HTR-8/SVneo (cell line): ENCODE measurements at places on chromosomes 13 and 19.

DNA sequence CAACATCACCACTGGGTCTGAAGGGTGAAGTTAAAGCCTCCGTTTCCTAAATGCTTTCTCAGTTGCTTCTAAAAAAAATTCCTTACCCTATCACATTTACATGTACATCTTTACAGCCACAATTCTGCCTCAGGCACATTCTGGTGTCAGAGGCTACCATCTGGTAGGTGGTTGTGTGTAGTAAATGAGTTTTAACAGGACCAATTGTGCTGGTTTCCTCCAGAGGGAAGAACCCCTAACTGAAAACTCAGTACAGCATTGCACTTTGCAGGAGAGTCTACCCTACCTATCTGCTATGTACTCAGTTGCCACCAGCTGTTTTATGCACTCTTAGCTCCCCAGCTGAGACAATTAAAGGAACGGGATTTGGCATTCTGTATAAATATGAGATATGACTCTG is 1576.5 kb downstream of the PCDH9 start:
- DNase-seq, result no peak

GRCh38 chr13:20940083-20940482 is 37.5 kb upstream of the XPO4 start:
- no peak for DNase-seq

DNA sequence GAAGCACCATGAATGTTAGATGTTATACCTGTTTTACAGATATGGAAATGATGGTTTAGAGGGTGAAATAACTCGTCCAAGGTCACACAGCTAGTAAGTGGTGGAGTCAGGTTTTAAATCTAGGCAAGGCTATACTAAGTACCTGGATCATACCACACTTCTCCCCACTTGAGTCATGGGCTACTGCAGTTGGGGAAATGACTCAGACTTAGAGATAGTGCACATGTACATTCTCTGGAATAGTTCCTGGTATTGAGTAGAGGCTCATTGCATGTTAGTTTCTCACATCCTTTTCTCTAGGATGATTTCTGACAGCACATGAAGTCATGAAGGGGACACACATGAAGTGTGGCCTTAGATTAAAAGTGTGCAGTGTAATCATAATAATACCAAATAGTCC is 76.2 kb upstream of the TNFSF11 start:
- no peak for DNase-seq

DNA sequence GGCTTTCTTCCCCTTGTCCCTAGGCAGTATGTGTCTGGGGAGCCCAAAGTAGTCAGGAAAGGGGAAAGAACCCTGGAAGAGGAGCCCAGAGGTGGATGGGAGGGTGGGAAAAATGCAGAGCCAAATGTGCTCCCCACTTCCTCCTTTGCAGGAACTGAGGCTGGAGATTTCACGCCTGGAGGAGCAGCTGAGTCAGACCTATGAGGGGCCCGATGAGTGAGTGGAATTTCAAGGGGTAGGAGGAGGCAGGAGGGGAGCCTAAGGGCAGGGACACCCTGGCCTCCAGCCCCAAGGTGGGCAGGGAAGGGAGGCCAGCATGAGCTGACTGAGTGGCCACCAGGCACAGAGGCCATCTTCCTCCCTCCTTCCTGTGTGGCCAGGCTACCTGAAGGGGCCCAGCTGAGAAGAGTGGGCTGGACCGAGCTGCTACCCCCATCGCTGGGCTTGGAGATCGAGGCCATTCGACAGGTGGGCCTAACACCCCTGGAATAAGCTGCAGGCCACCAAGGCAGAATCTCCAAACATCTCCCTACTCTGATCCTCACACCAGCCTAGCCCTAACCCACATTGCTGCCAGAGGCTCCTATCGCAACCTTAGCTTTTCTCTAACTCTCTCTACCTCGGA is 14.3 kb downstream of the PTH2 start:
- no peak for DNase-seq

DNA sequence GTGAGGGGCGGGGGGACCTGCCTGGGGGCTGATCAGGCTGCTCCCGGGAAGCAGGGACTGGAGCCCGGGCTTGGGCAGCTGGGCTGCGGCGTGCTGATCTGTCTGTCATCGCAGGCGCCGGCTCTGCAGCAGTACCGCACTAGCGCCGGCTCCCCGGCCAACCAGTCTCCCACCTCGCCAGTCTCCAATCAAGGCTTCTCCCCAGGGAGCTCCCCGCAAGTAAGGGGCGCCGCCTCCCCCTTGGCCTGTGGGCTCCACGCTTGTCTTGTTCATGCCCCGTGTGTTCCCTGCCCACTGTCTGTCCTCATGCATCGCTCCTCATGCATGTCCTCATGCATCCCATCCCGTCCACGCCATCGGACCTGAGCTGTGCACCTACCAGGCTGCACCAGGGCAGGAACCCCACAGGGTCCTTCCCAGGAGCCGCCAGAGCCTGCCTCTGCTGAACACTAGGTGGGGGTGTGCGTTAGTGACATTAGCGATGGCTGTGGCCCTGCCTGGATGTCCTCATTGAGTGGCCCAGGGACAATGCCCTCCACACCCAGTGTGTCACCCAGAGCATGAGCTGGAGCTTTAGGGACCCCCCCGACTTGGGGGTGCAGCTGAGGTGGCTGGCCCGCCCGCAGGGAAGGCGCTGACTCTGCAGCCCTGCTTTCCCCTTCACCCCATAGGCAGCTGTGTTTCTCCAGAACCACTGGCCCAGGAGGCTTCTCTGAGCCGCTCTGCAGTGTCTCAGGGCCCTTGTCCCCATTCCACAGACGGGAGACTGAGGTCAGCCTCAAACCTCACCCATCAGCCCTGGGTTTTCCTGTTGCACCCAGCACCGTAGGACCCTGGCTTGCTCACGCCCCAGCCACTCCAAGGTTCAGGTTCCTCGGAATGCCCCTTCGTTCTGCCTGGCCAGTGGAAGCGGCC is 19.5 kb downstream of the COMP start:
- DNase-seq, result no peak

- no peak for DNase-seq
These were observed 31.0 kb downstream of the LYL1 start for GRCh38 chr19:13071444-13072187.

GRCh38 chr13:78779608-78780007 is 120.7 kb upstream of the OBI1 start:
- no peak for DNase-seq

DNA sequence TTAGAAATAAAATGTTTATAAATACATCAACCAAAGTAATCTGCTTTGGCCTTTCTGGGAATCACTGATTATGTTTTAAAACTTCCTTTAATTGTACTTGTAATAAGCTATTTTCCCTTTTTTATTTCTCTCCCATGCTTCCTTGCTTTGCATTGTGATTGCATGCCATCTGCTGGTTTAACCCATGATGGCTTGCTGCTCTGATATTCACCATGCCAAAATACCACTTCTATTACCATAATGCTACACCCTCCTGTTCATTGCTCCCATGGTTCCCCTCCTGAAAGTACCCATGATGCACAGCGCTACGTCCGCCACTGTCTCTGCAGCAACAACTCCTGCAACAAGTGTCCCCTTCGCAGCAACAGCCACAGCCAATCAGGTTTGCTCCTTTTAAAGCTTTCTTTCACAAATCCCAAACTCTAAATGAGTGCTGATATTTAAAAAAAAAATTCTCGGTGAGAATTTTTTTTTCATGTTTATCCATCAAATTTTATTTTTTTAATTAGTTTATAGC is 67.7 kb upstream of the RAP2A start:
- no peak for DNase-seq

GRCh38 chr13:111017755-111018459 is 97.2 kb upstream of the ARHGEF7 start:
- DNase-seq, result no peak

DNA sequence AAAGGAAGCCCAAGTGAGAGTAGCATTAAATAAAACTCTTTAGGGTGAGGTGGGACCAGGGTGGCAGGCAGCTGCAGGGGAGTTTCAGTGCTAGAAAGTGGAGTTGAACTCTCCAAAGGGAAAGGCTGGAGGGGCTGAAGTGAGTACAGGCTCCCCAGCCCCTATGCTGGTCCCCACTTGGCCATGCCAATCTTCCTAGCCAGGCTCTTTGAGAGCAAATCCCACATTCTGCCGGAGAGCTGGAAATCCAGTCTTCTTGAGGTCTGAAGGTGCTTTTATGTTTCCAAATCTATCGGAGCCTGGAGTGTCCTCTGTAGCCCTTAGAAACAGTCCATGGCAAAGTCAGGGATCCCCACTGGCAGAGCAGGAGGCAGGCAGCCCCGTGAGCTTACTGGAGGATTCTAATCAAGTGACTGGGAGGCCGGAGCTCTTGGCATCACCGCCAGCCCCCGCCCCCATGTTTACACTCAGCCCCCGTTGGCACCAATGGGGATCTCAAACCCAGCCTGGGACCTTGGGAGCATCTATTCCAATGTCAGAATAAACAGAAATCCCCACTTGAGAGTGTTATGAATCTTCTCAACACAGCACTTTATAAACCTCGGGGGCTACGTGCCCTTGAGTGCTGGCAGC is 18.3 kb downstream of the ZNF536 start:
- no peak for DNase-seq

- no peak for DNase-seq
These were observed 14.3 kb downstream of the LILRA1 start for GRCh38 chr19:54607785-54608150.

GRCh38 chr13:97905517-97905916 is 48.0 kb upstream of the IPO5 start:
- no peak for DNase-seq

GRCh38 chr13:105200181-105200580 is 1335.3 kb downstream of the EFNB2 start:
- DNase-seq, result no peak

- DNase-seq, result no peak
These were observed 90.7 kb downstream of the ATP8A2 start for GRCh38 chr13:25462301-25463125.

DNA sequence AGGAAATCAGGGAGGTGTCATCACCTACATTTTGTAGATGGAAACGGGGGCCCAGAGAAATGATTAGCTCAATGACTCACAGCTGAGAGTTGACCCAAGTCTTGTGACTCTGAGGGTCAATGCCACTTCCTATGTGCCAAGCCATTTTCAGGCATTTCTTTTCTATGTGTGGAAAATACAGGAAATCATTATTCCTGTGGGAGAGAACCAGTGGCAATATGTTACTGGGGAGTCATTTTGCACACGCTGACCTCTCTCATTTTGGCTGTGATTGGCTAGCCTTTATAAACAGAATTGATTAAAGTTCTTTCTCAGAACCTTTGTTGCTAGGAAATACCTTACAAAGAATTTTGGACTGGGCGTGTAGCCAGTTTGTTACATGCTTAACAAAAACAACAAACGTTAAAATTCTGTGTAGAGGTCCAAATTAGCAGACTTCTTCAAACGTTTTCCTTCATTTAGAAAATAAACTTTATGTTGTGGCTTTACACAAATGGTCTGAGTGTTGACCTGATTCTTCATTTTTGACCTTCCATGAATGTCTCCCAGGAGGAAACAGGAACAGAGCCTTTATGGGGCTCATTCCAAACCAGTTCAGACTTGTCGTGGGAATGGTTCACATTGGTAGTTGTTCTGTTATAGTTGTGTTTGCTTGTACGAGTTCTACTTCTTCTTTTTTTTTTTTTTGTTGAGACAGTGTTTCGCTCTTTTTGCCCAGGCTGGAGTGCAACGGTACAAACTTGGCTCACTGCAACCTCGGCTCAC is 11.4 kb downstream of the PCCA start:
- DNase-seq, result peak; percentile 12

- DNase-seq, result no peak
These were observed 4.6 kb upstream of the EPS15L1 start for GRCh38 chr19:16476401-16476800.

DNA sequence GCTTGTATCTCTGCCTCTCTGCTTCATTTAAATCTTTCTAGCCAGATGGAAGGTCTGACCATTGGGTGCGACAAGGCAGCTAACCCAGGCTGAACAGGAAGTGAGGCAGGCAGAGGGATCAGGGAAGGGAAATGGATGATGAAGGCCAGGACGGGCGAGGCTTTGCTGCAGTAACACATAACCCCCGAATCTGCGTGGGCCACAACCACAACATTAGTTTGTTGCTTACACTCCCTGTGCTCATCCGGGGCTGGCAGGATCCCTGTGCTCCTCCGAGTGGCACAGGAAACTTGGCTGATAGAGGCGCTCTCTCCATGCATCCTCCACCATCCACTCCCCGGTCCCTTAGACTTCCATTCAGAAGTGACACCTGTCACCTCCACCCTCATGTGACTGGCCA is 1.1 kb upstream of the FLT3LG start:
- no peak for DNase-seq

GRCh38 chr19:40803857-40804782 is 5.1 kb downstream of the EGLN2 start:
- no peak for DNase-seq

DNA sequence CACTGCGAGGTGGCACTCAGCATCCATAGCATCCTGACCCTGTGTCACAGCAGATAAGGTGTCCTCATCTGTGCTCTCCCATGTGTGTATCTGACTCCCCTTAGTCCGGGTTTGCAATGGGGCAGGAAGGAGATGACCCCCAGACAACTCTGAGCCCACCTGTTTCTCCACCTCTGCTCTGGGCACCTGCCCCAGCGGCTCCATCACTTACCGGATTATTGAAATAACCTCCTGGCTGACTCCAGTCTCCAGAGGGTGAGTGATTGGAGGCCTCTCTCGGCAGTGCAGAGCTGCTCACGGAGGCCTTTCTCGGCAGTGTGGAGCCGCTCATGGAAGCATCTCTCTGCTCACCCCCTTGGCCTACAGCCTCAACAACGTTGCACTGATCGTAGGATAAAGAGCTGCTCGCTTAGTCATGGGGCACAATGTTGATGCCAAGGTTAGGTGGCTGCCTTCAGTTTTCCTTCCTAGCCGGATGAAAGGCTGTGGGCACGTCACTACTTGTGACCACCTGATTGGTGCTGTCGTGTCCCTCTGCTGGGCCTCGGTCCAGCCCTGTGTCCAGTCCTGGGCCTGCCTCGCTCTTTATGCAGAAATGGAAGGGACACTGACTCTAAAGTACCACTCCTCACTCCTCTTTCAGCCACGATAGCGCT is 67.6 kb downstream of the TEX29 start:
- DNase-seq, result no peak

DNA sequence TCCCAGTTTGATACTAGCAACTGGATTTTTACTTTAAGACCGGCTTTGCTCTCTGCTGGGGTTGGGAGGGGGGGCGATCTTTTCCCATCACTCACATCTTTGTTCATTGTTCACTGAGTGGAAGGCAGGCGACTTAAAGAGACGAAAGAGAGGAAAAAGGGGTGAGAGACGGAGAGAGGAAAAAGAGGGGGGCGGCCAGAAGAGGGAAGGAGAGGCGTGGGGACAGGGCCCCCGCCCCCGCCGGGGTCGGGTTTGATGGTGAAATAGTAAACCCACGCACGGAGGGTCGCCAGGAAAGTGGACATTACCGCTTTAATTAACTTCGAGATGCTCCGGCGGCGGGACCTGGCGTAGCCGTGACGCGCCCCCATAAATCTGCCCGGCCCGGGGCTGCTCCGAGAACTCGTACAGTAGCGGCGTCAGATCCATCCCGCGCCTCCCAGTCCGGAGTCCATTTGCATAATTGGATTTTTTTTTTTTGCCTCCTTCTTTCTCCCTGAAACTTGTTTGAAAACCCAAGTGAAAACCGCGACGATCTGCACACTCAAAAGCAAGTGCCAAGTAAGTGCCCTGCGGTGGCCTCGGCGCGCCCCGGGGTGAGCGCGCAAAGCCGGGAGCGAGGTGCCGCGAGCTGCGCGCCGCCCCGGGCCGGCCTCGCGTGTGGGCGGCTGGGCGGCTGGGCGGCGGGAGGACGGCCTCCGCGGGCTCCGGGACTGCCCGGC is 143.9 kb upstream of the ZNF536 start:
- DNase-seq, result no peak
